ENCODE measurements at places on chromosomes 6 and 20.

DNA sequence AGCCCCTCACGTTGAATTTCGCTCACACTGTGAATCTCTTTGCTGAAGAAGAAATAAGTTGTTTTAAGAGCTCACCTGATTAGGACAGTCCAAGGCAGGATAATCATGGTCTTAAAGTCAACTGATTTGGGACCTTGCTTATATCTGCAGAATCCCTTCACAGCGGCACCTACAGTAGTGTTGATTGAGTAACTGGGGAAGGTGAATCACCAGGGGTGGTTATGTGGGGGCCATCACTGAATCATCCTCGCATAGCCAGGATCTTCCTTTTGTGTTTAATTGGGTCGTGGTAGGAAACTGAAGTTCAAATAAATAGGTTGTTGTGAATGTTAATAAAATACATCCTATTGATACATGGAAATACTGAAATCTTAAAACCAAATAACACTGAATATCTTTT is 20.2 kb upstream of the MICA start:
- DNase-seq, result no peak

- DNase-seq, result no peak
Observed at GRCh38 chr6:56374841-56375369, 127.5 kb upstream of the COL21A1 start.

DNA sequence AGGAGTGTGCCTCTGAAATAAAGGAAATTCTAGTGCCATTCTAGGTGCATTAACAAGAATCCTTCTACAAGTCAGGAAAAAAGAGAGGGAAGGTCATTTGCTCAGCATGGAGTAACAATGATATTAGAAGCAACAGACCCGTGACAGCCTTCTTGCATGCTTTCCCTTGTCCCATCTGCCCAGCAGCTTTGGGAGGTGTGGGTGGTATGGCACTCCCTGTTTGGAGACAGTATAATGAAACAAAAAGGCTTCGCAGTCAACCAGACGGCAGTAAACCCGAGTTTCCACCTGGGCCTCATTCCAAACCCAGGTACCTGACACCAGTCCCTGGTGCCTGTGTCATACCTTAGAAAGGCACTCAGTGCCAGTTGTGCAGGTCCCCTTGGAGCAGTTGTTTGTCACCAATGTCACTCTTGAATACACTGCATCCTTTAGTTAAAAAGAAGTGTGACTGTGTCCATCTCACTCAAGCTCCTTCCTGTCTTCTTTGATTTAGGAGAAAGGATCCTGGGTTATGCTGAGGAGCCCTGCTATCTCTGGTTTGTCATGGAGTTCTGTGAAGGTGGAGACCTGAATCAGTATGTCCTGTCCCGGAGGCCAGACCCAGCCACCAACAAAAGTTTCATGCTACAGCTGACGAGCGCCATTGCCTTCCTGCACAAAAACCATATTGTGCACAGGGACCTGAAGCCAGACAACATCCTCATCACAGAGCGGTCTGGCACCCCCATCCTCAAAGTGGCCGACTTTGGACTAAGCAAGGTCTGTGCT is 14.7 kb downstream of the STK35 start:
- DNase-seq, result no peak

GRCh38 chr6:106748547-106749207 is 119.3 kb downstream of the QRSL1 start:
- DNase-seq, result no peak

DNA sequence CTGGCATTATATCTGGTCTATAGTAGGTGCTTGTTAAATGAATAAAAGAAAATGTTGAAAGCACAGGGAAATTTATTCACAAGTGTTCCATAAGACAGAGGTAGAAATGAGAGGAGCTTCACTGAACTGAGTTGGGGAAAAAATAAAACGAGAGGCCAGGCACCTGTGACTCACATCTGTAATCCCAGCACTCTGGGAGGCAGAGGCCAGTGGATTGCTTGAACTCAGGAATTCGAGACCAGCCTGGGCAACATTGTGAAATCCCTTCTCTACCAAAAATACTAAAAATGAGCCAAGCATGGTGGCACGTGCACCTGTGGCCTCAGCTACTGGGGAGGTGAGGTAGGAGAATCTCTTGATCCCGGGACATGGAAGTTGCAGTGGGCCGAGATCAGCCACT is 28.1 kb upstream of the IBTK start:
- no peak for DNase-seq

- DNase-seq, result no peak
Observed at GRCh38 chr6:111603685-111604084, 2.0 kb downstream of the TRAF3IP2 start.

DNA sequence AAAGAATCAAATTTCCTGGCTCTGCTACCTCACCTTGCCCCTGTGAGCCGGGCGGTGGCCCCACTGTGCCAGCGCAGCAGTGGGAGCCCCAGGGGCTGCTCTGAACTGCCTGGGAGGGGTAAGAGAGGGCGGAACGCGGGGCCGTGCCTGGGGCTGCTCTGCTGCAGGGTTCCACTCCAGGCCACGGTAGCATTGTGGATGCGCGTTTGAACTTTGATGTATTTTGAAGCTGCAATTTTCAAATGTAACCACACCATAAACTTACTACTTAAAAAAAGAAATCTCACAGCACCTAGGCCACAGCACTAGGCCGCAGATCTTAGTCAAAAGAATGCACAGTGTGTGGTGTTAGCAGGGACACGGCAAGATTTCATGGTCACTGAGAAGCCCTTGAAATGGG is 57.5 kb downstream of the PRDM1 start:
- DNase-seq, result no peak

DNA sequence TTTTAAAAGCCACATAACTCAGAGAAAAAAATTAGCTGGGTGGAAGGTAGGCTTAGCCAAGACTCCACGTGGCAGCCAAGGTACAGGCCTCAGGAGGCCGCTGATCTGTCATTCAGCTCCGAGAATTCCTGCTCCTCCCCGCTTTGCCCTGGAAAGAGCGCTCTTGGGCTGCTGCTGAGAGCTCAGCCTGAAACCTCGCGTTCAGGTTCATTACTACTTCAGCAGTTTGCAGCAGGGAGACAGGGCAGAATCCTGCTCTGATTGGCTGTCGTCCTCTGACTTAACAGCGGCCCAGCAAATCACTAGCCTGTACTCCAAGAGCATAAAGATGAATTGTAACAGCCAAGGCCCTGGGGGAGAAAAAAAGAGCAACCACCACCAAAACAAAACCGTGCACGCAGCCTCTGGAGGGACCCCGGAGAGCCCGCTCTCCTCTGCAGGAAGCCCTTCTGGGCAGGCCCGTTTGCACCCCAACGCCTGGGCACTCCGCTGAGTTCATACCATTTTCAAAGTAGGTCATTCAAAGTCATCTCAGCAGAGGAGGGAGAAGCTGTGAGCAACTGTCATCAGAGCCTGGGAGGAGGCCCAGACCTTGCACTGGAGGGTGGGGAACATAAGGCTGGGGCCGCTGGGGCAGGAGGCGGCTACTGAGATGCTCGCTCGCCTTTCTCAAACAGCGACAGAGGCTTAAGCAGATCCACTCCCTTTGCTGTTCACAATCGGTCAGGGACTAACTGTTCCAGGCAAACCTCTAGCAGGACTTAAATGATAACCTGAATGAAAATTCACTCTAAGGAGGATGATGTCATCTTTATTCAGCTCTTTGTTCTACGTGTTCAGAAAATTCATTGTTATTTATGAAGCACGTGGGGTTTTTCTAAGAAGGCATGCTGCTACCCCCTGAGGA is 42.3 kb upstream of the ATXN1 start:
- no peak for DNase-seq

DNA sequence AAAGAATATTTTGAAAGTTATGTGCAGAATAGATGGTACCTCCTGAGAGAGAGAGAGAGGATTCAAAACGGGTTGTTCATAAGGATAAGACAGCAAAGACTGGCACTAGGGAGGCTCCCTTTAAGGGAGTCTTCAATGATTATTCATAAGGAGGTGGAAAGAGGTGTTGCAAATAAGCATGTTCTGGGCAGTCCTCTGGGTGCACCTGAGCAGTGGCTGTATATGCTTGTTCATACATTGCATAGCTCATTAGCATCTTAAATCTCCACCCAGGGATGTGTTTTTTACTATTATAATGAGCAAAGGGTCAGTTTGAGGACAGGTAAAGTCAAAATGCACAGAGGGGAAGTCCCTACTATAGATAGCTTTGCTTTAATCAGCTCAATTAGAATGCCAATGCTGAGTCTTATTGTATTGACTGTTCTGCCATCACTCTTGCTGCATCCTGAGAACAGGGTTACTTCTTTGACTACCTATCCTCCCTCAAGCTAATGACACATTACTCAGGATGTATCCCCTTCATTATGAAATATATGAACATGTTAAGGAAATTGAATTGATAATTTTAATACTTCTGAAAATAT is 10.0 kb upstream of the SIRPG start:
- no peak for DNase-seq

DNA sequence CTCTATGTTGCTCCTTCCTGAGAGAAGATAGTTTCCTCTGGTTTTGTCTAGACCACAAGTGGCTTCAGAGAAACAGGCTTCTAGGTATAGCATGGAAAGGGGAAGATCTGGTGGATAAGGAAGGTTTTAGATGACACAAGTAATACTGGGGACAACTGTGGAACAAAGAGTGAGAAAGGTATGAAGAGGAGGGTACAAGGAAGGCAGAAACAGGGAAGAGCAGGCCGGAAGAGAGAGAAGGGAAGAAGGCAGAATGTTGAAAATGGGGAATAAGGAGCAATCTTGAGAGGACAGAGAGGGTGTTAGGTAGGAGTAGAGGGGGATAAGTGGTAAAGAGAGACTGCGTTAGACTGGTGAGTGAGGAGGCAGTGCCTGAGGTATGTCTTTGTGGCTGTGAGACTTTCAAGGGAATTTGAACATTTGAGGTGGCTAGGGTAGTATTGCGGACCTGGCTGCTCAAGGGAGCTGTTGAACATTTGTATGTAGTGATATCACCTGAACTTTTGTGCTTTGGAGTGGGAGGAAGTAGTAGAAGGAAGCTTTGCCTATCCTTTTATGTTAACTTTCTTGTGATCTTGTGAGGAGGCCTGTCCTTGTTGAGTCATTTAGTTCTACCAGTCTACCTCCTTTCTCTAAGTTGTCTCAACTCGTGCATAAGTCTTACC is 69.5 kb downstream of the FOXO3 start:
- DNase-seq, result no peak

GRCh38 chr6:10411971-10412460 is 2.9 kb downstream of the TFAP2A start:
- no peak for DNase-seq

DNA sequence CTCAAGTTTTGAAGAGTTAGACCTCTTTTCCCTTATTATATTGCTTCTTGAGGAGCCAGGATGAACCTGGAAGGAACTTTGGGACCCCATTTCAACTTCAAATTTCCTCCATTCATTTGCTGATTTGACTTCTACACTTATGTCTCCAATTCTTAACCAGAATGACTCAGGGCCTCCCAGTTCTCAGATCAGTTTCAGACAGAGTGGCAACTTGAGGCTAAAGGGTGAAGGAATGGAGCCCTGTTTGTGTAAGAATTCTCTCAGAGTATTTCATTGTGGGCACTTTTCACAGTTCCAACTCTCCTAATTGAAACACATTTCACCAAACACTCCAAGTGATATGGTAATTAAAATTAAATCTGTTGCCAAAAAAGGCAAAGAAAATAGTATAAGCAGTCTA is 109.0 kb upstream of the FLRT3 start:
- DNase-seq, result no peak

DNA sequence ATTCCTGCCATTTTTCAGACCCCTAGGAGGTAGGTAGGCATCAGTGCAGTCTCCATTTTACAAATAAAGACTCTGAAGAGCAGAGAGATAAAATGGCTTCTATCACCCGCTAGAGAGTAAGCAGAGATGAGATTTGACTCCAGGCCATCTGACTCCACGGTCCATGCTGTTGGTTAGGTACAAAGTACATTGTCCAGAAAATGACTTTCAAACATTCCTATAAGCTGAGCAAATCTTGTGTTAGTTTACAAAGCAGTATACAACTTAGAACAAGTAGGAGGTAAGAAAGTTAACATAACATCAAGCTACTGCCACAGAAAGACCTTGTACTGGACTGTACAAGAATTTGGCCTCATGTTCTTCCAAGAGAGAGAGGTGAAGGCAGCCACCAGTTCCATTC is 14.9 kb downstream of the BTN1A1 start:
- no peak for DNase-seq

GRCh38 chr20:34322267-34323105 is 19.3 kb upstream of the AHCY start:
- no peak for DNase-seq

DNA sequence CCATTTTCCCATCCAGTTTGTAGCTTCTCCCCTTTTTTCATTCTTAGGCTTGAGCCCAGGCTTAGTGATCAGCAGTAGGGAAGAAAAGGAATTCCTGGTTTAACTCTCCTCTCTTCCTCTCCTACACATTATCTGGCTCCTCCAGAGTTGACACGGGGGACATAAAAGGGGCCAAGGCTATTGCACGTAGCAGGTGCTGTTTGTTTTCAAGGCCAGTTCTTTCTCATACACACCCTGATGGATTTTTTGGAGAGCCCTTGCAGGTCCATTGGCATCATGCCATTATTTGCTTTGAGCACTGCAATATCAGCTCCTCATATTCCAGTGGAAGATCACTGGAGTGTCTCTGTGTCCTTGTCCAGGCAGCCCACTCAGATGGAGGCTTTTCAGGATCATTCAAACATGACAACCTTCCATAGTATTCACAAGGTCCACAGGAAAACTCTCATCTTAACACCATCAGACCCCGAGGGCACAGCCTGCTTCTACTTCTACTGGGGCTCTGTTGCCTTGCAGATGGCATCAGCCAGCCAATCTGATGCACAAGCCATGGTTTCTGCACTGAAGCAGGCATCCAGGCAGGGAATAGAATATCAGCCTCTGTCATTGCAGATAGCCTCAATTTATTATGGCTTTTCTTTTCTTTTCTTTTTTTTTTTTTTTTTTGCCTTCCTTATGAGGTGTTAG is 18.8 kb downstream of the PLCB4 start:
- no peak for DNase-seq

DNA sequence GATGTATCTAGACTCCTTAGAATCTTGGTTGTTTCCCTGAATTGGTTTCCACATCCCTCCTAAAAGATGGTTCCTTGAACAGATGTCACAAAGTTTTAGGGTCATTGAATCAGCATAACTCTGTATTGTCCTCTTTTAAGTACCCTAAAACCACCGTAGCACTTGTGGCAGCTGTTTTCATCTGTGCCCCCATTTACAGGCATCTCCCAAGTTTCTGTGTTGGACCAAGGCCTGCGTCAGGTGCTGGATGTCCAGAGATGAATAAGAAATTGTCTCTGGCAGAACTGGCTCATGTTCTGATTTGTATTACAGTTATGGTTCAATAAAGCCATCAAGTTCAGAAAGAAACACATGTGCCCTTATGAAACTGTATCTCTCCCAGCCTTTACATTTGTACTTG is 48.3 kb downstream of the CTNNBL1 start:
- no peak for DNase-seq

- DNase-seq, result no peak
Observed at GRCh38 chr20:14064333-14064732, 69.0 kb downstream of the MACROD2 start.

DNA sequence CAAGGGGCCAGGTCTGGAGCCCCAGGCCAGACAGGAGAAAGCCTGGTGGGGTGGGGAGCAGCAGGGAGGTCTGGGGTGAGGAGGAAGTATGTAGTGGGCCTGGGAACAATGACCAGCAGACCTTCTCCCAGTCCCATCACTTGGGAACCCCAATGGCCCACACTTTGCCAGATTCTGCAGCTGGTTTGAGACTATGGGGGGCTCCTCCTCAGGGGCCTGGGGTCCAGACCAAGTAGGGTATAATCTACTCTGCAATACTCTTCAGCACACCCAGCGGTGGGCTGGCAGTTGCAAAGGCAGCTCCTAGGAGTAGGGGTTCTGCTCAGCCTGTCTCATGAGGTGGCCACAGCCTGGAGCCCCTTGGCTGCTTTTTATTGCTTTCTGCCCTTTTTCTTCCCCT is 52.8 kb downstream of the NPEPL1 start:
- DNase-seq, result no peak

- peak; percentile 20 for DNase-seq
Observed at GRCh38 chr20:63056236-63057170, 49.7 kb upstream of the BHLHE23 start.
